Cardiac muscle cell (in vitro differentiated cells and primary cell): ENCODE measurements at places on chromosomes 13 and 19.

GRCh38 chr19:15402411-15403150, 16.2 kb downstream of the AKAP8L start:
- peaks cover 29% of the 10 kb centered on the region for H3K36me3 ChIP-seq
- peaks cover 44% of the 10 kb centered on the region for H3K4me1 ChIP-seq
- no peaks in the 10 kb centered on the region for H3K27me3 ChIP-seq
- H3K27ac ChIP-seq, result peak overlapping the region; percentile 98
- no peak overlapping the region for H3K4me3 ChIP-seq

DNA sequence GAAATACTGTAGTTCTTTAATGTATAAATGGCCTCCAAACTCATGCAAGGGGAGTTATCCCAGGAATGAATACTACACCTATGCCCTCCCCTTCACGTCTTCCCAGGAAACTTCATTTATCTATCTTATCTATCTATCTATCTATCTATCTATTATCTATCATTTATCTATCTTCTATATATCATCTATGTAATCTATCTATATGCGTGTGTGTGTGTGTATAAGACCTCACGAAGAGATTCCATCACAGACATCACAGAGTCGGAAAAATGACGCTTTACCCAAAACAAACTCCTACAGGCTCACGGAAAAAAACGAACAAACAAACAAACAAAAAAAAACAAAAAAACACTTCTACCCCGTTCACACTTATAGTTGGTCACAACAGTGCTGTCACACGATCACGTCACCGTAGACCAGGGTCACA, 486 bp downstream of the ZNF529 start:
- H3K36me3 ChIP-seq, result peaks cover 7% of the 10 kb centered on the region
- H3K4me3 ChIP-seq, result peak overlapping the region; percentile 75
- H3K27me3 ChIP-seq, result no peaks in the 10 kb centered on the region

GRCh38 chr19:1206150-1206863, 729 bp downstream of the STK11 start:
- H3K36me3 ChIP-seq, result no peaks in the 10 kb centered on the region
- H3K4me3 ChIP-seq, result peak overlapping the region; percentile 88
- no peaks in the 10 kb centered on the region for H3K27me3 ChIP-seq
- peaks cover 17% of the 10 kb centered on the region for H3K4me1 ChIP-seq
- peak overlapping the region; percentile 87 for H3K27ac ChIP-seq

DNA sequence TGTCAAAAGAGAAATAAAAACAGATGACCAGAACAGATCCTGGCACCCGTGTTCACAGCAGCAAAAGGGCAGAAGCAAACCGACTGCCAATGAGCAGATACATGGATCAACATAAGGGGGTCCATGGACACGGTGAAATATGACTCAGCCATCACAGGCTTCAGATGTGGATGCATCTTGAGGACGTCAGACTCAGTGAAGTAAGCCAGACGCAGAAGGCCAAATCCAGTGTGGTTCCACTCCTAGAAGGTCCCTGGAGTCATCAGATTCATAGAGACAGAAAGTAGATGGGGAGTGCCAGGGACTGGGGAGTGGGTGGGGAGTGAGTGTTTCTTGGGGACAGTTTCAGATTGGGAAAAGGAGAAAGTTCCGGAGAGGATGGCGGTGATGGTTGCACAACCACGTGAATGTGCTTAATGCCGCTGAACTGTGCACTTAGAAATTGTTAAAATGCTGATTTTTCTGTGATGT, 28.8 kb upstream of the SEMA6B start:
- no peak overlapping the region for H3K4me3 ChIP-seq
- H3K27me3 ChIP-seq, result no peaks in the 10 kb centered on the region
- DNase-seq, result no peak
- peak overlapping the region; percentile 80 for H3K27ac ChIP-seq

- H3K36me3 ChIP-seq, result no peaks in the 10 kb centered on the region
- DNase-seq, result no peak
- no peak overlapping the region for H3K4me3 ChIP-seq
Measured at GRCh38 chr13:112634102-112634501, 46.1 kb upstream of the TUBGCP3 start.

- peak overlapping the region; percentile 75 for H3K27ac ChIP-seq
- H3K27me3 ChIP-seq, result no peaks in the 10 kb centered on the region
Measured at GRCh38 chr19:38733493-38734175, 10.6 kb downstream of the CAPN12 start.

GRCh38 chr19:44905437-44906160, at the start of gene APOE:
TSS of gene APOE (plus strand) at chr19:44905796. CDS start at chr19:44906625, 829 bp downstream.
- H3K27ac ChIP-seq, result peak within 1 kb of the TSS; percentile 79
- no peaks in the 10 kb centered on the region for H3K27me3 ChIP-seq
- peaks cover 9% of the 10 kb centered on the region for H3K36me3 ChIP-seq
- H3K4me1 ChIP-seq, result no peaks in the 10 kb centered on the region

GRCh38 chr19:56912401-56913112, 72.0 kb upstream of the PEG3 start:
- H3K36me3 ChIP-seq, result no peaks in the 10 kb centered on the region
- H3K4me3 ChIP-seq, result no peak overlapping the region
- no peak overlapping the region for H3K27ac ChIP-seq
- DNase-seq, result no peak

DNA sequence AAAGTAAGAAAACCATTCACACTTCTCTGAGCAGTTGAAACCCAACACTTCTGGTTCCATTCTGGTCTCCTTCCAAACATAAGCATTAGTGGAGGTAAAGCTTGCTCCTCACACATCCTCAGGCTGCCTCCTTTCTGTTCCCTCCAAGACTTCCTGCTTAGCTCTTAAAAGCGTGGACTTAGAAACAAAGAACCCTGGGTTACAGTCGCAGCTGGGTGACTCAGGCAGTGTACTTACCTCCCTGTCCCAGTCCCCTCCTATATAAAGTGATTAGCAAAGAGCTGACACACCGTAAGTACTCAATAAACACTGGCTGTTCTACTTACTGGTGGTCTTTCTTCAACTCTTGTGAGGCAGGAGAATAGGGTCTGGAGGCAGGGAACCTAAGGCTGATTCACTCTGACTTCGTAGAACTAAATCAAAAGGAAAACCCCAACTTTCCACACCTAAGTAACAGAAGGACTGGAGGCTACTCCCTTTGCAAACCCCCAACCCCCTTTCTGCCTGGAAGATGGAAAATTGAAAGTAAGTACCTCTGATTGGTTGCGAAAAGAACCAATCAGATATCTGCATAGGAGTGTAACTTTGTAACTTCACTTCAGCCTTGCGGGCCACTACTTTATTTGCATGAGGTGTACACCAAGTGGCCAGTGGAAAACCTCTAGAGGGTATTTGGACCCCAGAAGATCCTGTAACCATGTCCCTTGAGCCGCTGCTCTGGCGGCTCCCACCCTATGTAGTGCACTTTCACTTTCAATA, 165.4 kb downstream of the SUCLA2 start:
- H3K27ac ChIP-seq, result no peak overlapping the region
- no peaks in the 10 kb centered on the region for H3K36me3 ChIP-seq
- no peaks in the 10 kb centered on the region for H3K27me3 ChIP-seq

DNA sequence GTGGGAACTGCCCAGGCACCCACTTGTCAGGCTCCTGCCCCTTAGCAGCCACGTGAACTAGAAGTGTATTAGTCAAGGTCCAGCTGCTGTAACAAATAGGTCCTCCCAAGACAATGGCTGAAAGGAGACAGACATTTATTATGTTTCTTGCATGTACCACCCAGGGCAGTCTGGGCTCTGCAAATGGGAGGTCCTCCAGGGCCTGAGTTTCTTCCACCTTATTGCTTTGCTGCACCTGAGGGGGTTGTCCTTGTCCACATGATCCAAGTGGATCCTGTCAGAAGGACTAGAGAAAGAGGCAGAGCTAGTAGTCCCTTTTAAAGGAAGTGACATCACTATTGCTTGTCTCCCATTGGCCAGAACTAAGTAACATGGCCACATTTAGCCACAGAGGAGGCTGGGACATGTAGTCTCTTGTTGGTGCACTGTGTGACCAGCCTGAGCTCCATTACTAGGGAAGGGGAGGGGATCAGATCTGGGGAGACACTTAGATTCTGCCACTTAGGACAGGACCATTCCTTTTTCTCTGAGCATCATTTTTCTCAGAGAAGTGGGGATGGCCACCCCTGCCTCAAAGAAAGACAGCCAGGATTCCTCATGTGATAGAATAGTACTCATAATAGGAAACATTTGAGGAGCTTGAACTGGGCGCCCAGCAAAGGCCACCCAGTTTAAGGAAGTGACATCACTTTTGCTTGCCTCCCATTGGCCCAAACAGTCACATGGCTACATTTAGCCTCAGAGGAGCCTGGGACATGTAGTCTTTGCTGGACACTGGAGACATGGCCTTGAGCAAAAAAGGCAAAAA, 15.1 kb downstream of the CC2D1A start:
- no peak overlapping the region for H3K27ac ChIP-seq
- no peak overlapping the region for H3K4me3 ChIP-seq
- no peaks in the 10 kb centered on the region for H3K4me1 ChIP-seq

- H3K4me3 ChIP-seq, result no peak overlapping the region
- no peak overlapping the region for H3K27ac ChIP-seq
- DNase-seq, result no peak
- H3K4me1 ChIP-seq, result no peaks in the 10 kb centered on the region
- H3K36me3 ChIP-seq, result no peaks in the 10 kb centered on the region
- H3K27me3 ChIP-seq, result peaks cover 30% of the 10 kb centered on the region
Measured at GRCh38 chr19:46232029-46232428, 2.5 kb downstream of the IGFL1 start.

GRCh38 chr19:7778081-7778480, 15.0 kb downstream of the CLEC4M start:
- DNase-seq, result no peak
- H3K27ac ChIP-seq, result no peak overlapping the region
- no peaks in the 10 kb centered on the region for H3K36me3 ChIP-seq
- H3K4me3 ChIP-seq, result no peak overlapping the region
- H3K4me1 ChIP-seq, result no peaks in the 10 kb centered on the region
- peaks cover 2% of the 10 kb centered on the region for H3K27me3 ChIP-seq

DNA sequence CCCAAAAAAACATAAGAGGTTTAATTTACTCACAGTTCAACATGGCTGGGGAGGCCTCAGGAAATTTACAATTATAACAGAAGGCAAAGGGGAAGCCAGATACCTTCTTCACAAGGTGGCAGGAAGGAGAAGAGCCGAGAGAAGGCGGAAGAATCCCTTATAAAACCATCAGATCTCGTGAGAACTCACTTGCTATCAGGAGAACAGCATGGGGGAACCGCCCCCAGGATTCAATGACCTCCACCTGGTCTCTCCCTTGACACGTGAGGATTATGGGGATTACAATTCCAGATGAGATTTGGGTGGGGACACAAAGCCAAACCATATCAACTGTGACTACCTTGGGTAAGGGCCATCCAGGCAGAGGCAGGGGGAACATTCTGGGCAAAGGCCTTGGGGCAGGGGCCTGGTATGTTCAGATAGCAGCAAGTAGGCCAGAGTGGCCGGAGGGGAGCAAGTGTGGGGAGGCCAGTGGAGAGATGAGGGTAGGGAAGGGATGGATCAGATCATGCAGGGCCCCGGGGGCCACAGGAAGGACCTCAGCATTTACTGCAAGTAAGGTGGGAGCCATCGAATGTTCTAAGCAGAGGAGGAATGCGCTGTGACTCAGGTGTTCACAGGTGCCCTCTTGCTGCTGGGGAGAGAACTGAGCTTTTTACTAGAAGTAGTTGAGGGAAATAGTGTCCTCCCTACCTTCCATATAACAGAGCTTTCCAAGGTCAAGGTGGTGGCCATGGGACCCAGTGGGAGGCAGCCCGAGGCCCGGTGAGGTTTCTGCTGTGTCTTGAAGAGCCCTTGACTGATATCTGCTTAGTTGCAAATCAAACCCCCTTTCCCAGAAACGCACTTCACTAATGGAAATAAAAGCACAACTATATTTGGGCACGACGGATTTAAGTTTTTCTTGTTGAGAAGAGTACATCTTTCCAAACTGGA, 18.0 kb downstream of the RAB3D start:
- no peaks in the 10 kb centered on the region for H3K36me3 ChIP-seq
- H3K27me3 ChIP-seq, result no peaks in the 10 kb centered on the region
- no peak overlapping the region for H3K4me3 ChIP-seq
- DNase-seq, result no peak

DNA sequence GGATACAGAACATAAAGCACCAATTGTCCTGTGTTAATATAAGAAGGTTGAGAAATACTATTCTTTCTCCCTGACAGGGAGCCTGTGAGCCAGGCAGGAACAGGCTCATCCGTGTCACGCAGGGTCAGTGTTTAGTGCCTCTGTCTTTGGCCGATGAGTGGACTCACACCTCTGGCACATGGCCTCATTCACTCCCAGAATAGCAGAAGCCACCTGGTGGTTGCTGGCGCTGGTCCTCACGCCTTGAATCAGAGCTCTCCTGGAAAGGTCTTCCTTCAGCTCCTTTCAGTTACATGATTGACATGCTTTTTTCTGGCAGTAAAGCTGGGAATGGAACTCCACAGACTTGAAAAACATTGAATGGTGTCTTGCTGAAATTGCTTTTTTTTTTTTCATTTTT, 28.1 kb upstream of the SIAH3 start:
- H3K4me3 ChIP-seq, result no peak overlapping the region
- H3K27me3 ChIP-seq, result no peaks in the 10 kb centered on the region
- no peak overlapping the region for H3K27ac ChIP-seq

- no peak overlapping the region for H3K4me3 ChIP-seq
- no peaks in the 10 kb centered on the region for H3K27me3 ChIP-seq
- H3K27ac ChIP-seq, result no peak overlapping the region
- no peak for DNase-seq
Measured at GRCh38 chr13:103213152-103213551, 146.9 kb upstream of the SLC10A2 start.

DNA sequence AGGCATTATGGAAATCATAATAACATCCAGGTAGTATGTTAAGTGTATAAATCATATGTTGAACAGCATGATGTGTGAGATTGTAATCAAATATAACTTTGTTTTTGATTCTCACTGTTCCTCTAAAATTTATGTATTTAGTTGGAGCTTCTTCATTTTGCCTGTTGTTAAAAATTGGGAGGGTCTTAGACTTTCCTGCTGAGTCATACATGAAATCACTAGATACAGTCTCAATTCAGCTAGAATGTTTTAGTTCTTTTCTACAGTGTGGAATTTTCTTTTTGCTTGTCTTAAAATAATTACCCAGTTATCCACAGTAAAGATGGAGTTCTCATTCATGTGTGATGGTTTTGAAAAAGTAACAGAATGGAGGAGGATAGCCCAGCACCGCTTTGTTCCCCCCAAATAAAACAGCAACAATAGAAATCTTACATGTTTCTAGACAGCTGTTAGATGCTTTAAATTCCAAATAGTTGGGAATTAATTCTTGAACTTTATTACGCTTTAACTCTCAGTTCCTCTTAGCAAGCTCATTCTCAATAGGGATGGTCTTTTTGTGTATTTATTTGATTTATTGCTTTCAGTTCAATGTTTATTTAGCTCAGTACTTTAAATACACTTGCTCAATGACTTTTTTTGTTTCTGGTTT, 109.5 kb downstream of the PDS5B start:
- H3K27me3 ChIP-seq, result no peaks in the 10 kb centered on the region
- DNase-seq, result no peak
- no peaks in the 10 kb centered on the region for H3K4me1 ChIP-seq
- no peak overlapping the region for H3K4me3 ChIP-seq
- peaks cover 13% of the 10 kb centered on the region for H3K36me3 ChIP-seq
- no peak overlapping the region for H3K27ac ChIP-seq
